ENCODE measurements at places on chromosomes 1 and 21. TPM values are rescaled to one million over a fixed set of nuclear protein-coding genes. Genes with fewer than 3 reads are reported as not detected.

Gene SPATA21
- not detected for total RNA-seq

DNA sequence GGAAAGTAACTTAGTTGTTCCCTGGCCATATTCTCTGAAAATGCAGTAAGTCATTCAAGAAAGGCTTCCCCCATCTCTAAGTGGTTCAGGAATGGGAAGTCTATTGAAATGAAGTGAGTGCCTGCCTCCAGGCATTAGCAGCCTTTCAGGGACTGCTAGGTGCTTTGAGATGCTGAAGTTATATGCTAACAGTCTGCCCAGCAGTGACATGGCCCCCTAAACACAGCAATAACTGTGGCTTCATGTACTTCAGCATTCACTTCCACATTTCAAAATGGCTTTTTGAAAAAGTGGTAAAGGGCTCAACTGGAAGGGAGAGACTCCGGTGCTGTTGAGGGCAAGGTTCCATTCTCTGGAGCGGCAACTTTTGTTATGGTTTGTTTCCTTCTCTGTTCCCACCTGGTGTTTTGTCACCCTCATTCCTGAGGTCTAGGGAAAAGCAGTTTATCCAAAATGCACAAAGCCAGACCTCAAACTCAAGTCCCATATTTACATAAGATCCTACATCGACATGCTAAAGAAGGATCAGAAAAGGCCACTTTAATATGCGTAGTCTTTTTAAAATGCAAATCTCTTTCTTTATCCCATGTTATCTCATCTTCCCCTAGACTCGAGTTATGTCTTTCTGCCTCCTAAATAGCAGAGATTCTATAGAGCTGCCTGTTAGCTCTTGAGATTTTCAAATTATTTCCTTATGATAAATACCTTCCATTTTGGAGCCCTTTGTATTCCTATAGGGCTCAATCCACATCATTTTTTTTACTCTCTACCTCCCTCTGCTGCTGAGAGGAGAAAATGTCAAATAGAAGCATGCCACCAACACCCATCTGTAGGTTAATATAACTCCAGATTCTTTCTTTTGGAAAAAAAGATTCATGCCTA lies 34.2 kb upstream of the LRRC8C start:
- peak; percentile 59 for DNase-seq

DNA sequence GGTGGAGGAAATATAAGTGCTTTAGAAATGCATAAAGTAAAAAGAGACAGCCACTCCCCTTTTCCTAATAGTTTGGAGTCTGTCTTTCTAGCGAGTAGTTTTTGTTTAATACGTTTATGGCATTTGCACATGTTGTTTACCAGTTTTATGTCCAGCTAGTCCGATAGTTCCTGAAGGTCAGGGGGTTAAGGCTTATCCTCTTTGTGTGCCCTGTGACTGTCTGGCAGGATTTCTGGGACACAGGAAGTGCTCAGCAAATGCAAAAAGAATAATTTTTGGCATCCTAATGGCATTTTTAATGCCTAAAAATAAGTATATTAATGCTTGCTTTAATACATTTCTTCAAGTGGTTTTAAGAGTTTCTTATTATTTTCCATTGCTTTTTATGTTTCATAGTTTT lies 58.4 kb downstream of the DYRK1A start:
- no peak for DNase-seq

DNA sequence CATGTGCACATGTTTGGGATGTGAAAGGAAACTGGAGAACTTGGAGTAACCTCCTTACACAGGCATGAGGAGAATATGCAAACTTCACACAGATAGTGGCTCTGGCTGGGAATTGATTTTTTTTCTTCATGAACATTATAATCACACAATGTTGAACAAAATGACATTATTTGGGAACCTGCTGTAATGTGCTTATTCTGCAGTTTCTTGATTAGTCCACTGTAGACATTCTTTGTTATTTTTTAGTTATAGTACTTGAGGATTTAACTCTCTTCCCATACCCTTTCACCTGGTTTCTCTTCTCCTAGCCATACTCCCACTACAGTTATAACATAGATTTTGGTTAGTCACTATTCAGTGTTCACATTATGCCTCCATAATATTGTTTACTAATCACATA lies 68.3 kb downstream of the ATG4C start:
- DNase-seq: no peak

GRCh38 chr21:36589352-36589971 lies 109.5 kb upstream of the SIM2 start:
- DNase-seq: peak; percentile 67

DNA sequence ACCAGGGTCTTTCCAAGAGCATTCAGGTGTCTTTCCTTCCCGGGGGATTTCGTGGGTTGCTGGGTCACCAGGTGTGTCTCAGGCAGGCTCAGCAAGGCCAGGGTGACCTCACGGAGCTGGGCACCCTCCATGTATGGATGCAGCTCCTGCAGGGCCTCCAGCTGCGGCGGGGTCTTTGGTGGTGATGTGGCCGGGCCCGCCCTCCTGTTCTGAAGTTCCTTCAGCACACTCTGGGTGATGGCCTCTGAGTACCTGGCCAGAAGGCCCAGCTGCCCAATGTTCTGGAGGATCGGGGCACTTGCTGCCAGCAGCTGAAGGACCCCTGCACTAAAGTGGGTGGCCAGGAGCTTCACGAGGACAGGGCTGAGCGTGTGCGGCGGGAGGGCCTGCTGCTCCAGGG lies 45.5 kb downstream of the URB1 start:
- DNase-seq: no peak

DNA sequence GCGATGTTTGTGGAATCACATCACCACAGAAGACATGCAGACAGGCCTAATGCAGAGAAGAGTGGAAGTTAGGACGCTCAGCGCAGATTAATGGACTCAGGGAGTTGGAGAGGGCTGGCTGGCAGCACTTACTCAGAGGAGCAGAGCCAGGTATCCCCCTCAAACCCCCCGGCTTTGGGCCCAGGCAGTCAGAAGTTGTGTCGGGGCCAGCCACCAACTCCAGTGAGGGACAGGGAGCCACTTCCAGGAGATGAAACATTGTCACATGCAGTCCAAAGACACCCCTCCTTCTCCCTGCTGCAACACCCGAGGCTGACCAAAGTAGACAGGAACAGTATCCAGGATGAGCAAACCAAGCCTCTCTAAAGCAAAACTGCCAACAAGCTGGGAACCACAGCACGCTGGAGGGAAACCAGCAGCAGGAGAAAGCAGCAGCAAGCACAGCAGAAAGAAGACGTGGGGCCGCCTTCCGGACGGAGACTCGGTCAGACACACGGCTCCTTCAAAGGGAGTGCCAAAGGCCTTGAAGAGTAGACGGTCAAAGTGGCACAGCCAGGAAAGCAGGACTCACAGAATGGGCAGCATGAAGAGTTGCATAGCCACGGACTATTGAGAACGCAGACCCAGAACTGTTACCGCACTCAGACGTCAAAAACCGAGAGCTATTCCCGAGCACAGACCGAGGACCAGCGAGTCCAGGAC lies 149.3 kb downstream of the PCBP3 start:
- DNase-seq: no peak

DNA sequence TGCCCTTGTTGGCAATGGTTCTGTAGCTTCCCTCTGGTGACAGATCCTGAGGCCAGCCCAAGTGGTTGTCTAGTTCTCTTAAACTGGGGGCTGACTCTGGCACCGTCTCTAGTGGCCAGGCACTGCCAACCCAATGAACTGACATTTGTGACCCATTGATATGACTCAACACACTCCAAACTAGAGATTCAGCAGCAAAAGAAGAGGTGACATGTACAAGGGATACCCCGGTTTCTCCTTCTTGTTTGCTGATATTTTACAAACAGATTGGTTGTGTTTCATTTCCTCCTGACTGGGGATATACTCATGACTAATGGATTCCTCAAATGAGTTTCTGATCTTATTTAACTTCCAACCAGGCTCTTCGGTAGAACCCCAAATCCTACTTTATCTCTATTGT lies 65.9 kb upstream of the DNAJC6 start:
- no peak for DNase-seq

All from GM23248 (cell line).